ENCODE measurements at places on chromosomes 1 and 21.
A peak's percentile ranks its signal among the peaks of the same experiment; 100 is the strongest.

DNA sequence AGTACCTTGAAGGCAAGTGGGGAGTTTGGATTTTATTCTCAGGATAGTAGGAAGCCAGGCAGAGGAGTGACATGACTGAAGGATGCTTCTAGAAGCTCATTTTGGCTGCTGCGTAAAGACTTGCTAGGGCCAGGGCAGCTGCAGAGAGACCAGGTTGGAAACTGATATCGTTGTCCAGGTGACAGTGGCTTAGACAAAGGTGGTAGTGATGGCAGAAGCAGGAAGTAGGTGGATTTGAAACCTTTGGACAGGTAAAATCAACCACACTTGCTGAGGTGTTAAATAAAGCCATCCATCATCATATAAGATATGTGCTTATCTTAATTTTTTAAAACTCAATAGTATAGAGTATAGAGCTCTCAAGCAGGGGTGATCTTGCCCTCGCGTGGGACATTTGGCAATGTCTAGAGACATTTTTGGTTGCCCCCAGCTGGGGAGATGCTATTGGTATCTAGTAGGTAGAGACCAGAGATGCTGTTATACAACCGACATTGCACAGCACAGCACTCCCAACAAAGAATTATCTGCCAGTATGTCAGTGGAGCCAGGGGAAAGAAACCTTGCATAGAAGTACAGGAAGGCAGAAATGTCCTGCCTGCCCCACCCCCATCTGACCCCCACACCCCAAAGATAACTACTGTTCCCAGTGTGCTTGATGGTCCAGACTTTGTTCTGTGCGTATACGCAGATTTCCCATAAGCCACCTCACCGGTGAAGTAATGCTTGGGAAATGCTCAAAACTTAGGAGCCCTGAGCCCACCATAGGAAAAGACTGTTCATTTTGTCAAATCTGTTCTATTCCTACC, 31.1 kb downstream of the TMEM51 start:
- DNase-seq: no peak

GRCh38 chr1:27057389-27057788, 44.7 kb upstream of the TENT5B start:
- no peak for DNase-seq

- no peak for DNase-seq
Measured at GRCh38 chr1:81213279-81213678, 587.5 kb upstream of the ADGRL2 start.

- peak; percentile 12 for DNase-seq
Measured at GRCh38 chr1:72623299-72623708, 341.0 kb upstream of the NEGR1 start.

DNA sequence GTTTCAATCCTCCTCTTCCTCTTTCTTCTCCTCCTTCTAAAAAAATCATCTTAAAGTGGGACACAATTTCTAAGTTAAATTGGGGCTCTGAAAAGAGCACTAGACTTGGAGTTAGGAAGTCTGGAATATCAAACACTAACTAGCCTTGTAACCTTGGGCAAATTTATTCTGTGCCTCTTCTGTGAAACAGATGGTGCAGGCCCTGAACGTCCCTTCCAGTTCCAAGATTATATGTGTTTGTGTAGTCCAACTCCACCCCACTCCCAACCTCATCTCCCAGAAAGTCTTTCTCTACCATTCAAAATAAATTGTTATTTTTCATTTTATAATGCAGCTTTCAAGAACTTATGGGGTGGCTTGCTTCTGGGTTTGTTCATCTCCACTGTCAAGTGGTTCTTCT, 630.0 kb downstream of the LMO4 start:
- no peak for DNase-seq

- DNase-seq: no peak
Measured at GRCh38 chr21:36040389-36040788, 19.9 kb downstream of the SETD4 start.

- DNase-seq: no peak
Measured at GRCh38 chr1:36847761-36848160, 186.6 kb downstream of the GRIK3 start.

- peak; percentile 12 for DNase-seq
Measured at GRCh38 chr21:25809013-25809412, 74.2 kb downstream of the GABPA start.

GRCh38 chr1:84698151-84699110, 8.2 kb upstream of the SSX2IP start:
- DNase-seq: peak; percentile 66

- no peak for DNase-seq
Measured at GRCh38 chr1:16921391-16922185, at the start of gene CROCC. Gene CROCC, plus strand, starts transcription at chr1:16921931. Its CDS starts 88 bp downstream, at chr1:16922019.

GRCh38 chr1:24897263-24898151, 32.6 kb downstream of the RUNX3 start:
- no peak for DNase-seq

DNA sequence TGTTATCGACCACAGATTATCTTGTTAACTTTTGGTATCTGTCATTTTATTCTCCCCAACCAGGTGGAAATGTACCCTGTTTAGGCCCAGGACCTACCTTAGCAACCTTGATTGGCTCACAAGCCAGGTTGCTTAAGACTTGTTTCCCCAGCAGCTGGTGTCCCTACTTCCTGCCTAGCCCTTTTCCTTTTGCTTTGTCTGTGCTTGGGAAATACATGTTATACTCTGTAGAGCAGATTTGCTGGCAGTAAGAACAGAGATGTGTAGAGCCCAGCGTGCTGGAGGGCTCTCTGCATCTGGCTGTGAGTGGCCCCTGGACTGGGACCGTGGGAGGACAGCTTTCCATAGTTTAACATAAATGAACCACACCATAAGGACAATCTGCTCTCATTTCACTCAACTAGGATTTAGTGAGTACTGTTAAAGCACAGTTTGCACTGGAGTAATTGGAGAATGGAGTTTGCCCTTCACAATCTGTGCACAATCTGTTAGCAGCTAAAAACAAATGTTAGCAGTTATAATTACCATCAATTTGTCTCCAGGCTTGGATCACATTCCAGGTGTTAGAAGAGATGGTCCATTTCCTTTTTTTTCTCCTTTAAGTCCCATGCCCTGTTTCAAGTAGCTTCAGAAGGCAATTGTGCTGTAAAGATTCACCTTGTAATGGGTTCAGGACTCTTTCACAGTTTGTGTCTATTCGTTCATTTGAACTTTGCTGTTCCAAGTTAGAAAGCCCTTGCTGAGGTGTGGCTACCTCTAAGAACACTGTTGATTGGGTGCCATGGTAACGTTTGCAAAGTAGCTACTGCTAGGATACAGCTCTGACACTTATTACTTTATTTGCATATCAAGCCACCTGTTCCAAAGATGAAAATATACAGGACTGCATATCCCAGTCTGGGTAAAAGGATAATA, at the start of gene APOBEC4:
TSS of gene APOBEC4 (minus strand) at position 770 of the 915 bp plus-strand sequence. CDS start 4,535 bp downstream, outside the sequence.
- DNase-seq: no peak

- DNase-seq: peak; percentile 96
Measured at GRCh38 chr1:12596007-12596821, 21.8 kb downstream of the DHRS3 start.

GRCh38 chr1:7650801-7651200, 120.3 kb upstream of the VAMP3 start:
- DNase-seq: no peak

DNA sequence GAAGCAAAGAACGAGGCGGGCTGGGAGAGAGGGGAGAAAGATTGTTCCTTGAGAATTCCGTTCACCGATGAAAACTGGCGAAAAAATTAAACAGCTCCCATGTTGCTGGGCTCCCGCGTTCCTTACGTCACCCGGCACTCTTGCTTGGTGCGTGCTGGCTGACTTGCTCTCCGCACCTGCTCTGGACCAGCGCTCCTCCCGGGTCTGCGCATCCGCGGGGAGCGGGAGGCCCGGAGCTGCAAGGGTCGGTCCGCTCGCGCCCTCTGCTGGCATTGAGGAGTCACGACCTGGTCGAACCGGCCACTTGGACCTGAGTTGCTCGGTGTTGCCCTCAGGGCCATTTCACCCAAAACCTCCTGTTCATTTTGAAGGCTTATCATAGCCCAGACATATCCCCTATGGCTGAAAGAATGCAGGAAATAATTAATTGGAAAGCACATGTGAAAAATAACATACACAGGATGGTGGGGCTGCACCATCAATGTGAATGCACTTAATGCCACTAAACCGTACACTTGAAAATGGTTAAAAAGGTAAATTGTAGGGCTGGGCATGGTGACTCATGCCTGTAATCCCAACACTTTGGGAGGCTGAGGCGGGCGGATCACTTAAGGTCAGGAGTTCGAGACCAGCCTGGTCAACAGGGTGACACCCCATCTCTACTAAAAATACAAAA, 98.9 kb upstream of the BACE2 start:
- DNase-seq: peak; percentile 76

GRCh38 chr1:245211761-245212160, 57.0 kb downstream of the KIF26B start:
- no peak for DNase-seq

GRCh38 chr1:206679738-206680211, 4.9 kb upstream of the MAPKAPK2 start:
- DNase-seq: no peak

DNA sequence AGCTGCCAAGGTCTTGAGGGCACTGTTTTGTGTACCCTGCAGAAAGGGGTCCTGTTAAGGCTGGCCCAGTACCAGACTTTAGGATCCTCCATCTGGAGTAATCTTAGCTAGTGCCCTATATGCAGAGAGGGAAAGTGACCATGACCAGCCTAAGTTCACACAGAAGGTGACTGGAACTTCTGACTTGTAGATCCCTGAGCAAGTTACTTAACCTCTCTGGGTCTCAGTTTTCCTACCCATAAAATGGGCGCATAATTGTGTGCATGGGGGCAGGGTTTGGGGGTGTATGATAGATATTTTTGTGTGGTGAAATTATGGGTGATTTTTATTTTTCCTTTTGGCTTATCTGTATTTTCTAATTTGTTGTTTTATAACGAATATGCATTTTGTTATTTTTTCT, 3.3 kb upstream of the SHISAL2A start:
- no peak for DNase-seq

- no peak for DNase-seq
Measured at GRCh38 chr1:170662561-170663403, 1.1 kb upstream of the PRRX1 start.

DNA sequence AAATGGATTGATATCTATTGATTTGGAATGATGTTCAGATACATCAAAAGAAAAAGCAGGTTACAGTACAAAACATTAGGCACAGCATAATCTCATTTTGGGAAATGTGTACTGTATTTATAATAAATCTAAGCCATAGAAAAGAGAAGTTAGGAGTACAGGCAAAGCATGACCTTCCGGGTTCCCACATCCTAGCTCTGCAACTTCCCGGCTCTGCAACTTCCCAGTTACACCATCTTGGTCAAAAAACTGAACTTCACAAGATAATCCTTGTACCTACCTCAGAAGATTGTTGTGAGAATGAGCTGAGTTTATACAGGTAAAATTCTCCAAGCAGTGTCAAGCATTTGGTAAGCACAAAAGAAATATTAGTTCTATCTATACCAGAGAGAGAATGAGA, 21.7 kb upstream of the SLC44A3 start:
- no peak for DNase-seq

- DNase-seq: no peak
Measured at GRCh38 chr21:27580276-27580675, 613.4 kb upstream of the ADAMTS5 start.

GRCh38 chr1:10549904-10550664, 75.3 kb downstream of the PEX14 start:
- DNase-seq: no peak

- DNase-seq: peak; percentile 81
Measured at GRCh38 chr1:21552715-21553114, 43.5 kb downstream of the ALPL start.

DNA sequence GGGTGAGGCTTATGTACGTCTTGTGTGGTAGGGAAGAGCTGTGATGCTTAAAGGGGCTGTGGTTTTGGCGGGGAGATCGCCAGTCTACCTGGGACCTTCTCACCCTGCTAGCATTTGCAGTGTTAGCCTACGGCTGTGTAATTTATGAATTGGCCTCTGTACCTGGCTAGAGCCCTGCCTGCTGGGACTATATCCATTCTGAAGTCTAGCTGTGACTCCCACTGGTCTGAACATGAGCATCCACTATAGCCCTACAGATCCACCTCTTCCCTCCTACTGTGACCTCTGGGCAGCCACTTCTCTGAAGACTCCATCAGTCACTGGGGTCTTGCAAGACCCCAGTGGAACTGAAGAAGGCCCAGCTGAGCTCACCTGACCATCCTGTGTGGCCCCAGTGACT, 73.7 kb downstream of the MT1HL1 start:
- no peak for DNase-seq

- no peak for DNase-seq
Measured at GRCh38 chr1:230284891-230285290, 141.2 kb downstream of the PGBD5 start.

GRCh38 chr1:100683448-100684349, 35.8 kb upstream of the VCAM1 start:
- DNase-seq: no peak

GRCh38 chr1:193476748-193477147, 290.3 kb upstream of the B3GALT2 start:
- DNase-seq: no peak

DNA sequence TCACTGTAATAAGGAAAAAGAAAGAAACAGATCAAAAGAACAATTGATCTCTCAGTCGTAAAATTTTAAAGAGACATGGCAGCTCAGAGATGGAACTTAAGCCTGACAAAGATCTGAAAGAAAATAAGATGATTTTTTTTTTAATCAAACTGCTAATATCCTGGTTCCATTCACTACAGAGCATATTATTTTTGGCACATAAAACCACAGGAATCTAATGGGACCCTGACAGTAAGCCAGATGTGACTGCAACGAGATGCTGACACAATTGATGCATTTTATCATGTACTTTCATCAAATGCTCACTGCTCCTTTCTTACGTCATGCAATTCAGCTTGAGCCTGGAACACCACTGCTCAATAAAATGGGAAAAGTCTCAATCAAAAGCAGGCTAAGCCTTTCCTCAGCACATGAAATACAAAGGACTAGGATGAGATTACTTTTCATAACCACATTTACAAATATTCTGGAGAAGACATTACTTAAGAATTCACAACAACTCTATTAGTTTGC, 16.6 kb downstream of the GPATCH2 start:
- no peak for DNase-seq

GRCh38 chr1:44220755-44221154, 7.5 kb downstream of the DMAP1 start:
- no peak for DNase-seq

DNA sequence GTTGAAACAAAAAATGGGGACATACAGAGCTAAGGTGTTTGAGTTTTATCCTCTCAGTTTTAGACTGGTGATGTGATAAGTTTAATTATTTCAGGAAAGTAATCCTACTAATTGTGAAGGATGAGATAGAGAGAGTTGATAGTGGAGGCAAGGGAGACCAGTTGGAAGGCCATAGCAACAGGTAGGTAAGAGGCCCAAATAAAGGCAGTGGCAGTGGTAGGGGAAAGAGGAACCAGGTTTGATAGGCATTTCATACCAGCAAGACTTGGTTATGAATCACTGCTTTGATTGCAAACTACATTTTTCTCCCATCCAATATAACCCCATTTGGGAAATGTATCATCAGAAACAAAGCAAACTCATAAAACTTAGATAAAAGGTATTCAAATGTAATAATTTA, 63.1 kb upstream of the SH3GLB1 start:
- DNase-seq: no peak

GRCh38 chr1:2378441-2378851, 12.9 kb downstream of the MORN1 start:
- DNase-seq: no peak

All from AG08396 (cell line).